Testis (tissue), 5 donors: ENCODE measurements at places on chromosomes 13 and 19. TPM values are rescaled to one million over a fixed set of nuclear protein-coding genes. Genes with fewer than 3 reads are reported as not detected.

DNA sequence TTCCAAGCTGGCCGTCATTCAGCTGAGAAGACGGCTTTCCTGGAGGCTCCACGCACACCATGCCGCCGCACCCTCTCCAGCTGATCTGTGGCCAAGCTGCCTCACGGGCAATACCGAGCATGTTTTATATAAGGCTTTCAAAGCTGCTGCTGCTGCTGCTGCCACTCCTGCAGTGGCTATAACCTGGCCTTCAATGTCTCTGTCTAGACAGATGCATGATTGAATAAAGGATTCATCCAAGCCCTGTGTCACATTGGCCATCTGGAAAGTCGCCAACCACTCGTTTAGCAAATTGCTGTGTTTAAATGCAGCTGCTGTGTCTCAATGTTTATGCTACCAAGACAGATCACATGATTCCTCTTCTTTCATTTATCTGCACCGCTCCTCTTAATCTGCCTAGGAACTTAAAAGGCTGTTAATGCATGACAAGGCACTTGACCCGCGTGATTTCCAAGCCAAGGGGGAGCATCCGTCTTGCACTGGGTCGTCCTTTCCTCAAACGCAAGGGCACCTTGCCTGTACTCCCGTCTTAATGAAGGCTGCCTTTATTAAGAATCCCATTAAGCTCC lies 114.3 kb downstream of the TEX26 start:
- H3K27me3 ChIP-seq = no peaks in the 10 kb centered on the region
- H3K27ac ChIP-seq = no peak overlapping the region
- H3K4me1 ChIP-seq = peaks cover 41% of the 10 kb centered on the region
- DNase-seq = peak; percentile 52

DNA sequence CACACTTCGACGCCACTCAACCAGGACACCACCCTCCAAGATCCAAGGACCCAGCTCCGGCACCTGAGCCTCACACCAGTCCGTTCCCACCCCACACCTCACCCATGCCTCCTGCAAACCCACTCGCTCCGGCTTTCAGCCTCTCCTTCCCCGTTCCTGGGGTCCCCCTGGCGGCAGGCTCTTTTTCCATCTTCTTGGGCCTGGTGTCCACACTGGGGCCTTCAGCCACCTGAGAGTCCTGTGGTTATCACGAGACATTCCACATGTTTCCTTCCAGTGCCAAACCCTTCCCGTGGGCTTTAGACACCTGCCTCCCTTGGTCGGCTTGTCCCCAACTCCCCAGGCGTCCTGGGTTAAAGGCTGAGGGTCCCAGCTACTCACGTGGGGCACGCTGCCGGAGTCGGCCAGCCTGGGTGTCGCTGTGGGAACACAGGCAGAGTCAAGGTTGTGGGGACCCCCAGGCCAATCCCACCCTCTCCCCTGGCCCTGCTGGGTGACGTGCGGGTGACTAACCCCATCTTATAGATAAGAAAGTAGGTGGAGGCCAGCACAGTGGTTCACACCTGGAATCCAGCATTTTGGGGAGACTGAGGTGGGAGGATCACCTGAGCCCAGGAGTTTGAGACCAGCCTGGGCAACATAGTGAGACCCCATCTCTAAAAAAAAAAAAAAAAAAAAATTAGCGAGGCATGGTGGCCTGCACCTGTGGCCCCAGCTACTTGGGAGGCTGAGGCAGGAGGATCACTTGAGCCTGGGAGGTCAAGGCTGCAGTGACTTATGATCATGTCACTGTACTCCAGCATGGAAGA lies 1.9 kb downstream of the JSRP1 start:
- no peak for DNase-seq
- H3K4me3 ChIP-seq = no peak overlapping the region
- H3K36me3 ChIP-seq = no peaks in the 10 kb centered on the region
- H3K4me1 ChIP-seq = peaks cover 30% of the 10 kb centered on the region

GRCh38 chr19:39845584-39845932 lies 621 bp downstream of the FBL start:
- DNase-seq = no peak
- H3K4me1 ChIP-seq = peaks cover 57% of the 10 kb centered on the region
- no peaks in the 10 kb centered on the region for H3K27me3 ChIP-seq
- peak overlapping the region; percentile 87 for H3K4me3 ChIP-seq

DNA sequence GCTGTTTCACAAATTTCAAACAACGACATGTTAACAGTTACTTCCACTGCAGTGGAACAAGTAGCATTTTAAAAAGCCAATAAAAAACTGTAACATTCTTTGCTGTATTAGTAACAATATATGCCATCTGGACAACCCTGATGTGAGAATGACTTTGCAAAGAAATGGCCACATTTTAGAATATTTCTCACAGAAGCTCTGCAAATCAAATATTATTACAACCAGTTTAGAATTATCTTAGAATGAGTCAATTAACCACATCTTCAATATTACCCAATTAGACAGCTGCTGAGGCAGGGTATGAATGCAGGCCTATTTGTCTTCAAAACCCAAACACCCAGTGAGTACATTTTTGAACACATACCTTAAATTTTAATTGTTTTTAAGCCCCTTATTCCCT lies 3.2 kb downstream of the ZNF699 start:
- H3K4me3 ChIP-seq = no peak overlapping the region
- H3K27me3 ChIP-seq = no peaks in the 10 kb centered on the region

DNA sequence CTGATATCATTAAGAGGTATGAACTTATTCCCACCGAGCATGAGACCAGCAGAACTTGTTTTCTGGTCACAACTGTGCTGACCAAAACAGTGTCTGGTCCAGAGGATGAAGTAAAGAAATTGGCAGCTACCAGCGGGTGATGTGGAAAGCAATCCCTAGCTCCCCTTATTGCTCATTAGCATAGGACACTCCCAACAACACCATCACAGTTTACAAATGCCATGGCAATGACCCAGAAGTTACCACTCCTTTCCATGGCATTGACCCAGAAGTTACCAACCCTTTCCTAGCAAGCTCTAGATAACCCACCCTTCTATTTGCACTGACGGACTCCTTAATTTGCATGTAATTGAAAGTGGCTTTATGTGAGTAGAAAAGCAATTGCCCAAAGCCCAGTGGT lies 1856.1 kb downstream of the OLFM4 start:
- DNase-seq = no peak
- no peaks in the 10 kb centered on the region for H3K4me1 ChIP-seq
- H3K27me3 ChIP-seq = no peaks in the 10 kb centered on the region
- H3K4me3 ChIP-seq = no peak overlapping the region

The SYNE4 gene
- total RNA-seq = 0.68 TPM

The FAM83E gene
- total RNA-seq = 1.6 TPM
